ENCODE measurements at places on chromosomes 3 and 15. TPM values are rescaled to one million over a fixed set of nuclear protein-coding genes. Genes with fewer than 3 reads are reported as not detected.

SERP1 gene
- total RNA-seq = 127 TPM

ALPK3 gene
- total RNA-seq = 29.4 TPM

FRMD5 gene
- total RNA-seq = 0.52 TPM

GNAT1 gene
- total RNA-seq = not detected
